HTR-8/SVneo (cell line): ENCODE measurements at places on chromosomes 2 and 18.
A peak's percentile ranks its signal among the peaks of the same experiment; 100 is the strongest.

DNA sequence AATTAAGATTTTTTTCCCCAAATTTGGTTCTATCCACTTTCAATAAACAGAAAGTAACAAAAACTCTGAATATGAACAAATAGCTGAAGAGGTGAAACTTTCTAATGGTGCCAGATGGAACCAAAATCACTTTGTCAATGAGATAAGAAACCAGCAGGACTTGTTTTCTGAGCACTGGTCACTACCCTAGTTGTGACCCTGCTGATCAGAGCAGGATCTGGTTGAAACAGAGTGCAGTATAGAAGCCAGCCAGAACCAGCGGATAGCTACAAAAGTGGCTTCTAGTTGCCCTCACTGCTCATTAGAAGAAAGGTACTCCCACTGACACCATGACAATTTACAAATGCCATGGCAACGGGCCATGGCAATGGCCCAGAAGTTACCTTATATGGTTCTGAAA lies 158.3 kb upstream of the PIEZO2 start:
- DNase-seq = no peak

DNA sequence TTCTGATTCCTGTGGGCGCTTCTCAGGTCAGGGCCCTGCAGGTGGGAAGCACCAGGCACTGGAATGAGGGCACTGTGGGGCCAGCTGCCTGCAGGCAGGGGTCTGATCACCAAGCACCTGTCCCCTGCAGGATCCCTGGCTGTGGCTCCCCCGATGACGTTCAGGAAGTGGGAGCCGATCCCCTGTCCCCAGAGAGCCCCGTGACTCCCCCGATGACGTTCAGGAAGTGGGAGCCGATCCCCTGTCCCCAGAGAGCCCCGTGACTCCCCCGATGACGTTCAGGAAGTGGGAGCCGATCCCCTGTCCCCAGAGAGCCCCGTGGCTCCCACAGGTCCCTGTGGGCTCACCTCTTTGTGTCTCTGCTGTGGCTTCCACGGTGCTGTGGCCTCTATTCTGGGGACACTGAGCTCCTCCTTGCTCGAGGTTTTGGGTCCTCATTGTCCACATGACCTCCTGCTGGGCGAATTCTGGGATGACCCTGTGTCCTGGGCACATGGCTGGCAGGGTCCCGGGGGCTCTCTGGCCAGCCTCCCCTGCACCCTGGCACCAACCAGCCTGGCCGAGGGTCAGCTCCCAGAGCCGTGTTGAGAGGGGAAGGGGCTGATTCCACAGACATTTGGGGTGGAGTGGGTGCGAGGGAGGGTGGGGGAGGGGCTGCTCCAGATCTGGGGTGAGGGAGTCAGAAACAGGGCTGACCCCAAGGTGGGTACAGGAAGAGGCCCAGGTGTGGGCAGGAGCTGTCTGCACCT lies 4.8 kb downstream of the NEU4 start:
- DNase-seq = no peak

DNA sequence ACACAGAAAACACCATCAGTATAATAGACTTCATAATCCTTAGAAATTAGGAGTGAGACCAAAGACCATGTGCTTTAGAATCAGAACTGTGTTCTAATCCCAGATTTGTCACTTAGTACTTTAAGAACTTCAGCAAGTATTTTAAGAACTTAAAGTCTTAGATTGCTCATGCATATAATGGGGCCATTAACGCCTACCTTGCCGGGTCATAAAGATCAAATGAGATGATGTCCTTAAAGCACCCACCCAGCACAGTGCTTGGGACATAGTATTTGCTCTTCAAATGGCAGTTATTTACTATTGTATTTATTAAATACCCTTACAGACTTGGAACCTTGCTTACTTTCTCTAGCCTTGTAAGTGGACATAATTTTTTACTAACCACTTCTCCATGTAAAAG lies 156.1 kb downstream of the GREB1L start:
- DNase-seq = no peak

- DNase-seq = no peak
Measured at GRCh38 chr2:181253438-181253837, 203.7 kb upstream of the ITGA4 start.

- no peak for DNase-seq
Measured at GRCh38 chr2:197210430-197210829, 100.2 kb downstream of the ANKRD44 start.

- DNase-seq = no peak
Measured at GRCh38 chr2:196977507-196977906, 51.0 kb upstream of the PGAP1 start.

GRCh38 chr2:44933434-44933951 lies 8.0 kb upstream of the SIX3 start:
- no peak for DNase-seq

- no peak for DNase-seq
Measured at GRCh38 chr2:44131177-44131576, 37.5 kb upstream of the PPM1B start.

GRCh38 chr2:238173692-238174091 lies 14.9 kb downstream of the ERFE start:
- no peak for DNase-seq

DNA sequence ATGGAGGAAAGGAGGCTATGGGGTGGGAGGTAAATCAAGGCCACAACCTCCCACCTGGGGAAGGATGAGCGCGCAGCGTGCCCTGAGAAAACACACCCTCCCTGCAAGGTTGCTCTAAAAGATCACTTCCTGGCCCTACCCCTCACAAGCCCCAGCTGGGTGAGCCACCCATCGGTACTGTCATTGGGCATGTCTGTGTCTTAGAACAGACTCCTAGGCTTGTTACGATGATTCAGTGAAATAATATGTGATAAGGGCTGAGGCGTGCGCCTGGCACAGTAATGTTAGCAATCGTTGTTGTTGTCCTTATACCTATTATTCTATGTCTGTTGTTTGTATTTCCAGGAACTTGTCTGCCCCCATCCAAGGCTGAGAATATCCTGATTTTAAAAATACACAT lies 175.1 kb downstream of the ZFP36L2 start:
- peak; percentile 91 for DNase-seq

DNA sequence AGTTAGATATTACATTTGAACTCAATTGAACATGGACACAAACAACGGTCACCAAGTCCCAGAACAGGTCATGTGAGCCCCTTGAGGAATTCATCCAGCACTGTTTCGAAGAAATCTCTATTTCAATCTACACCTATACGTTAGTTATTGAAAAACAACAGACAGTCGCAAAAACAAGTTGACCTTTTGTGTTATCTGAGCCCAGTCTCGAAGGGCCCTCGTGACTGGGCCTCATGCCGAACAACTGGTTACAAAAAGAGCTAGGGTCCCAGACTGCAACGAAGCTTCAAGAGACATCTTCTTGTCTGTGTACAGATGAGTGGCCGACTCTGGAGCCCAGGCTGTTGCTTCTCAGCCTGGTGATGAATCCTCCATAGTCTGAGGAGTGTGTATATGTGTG lies 5.3 kb upstream of the DSG2 start:
- no peak for DNase-seq

- DNase-seq = no peak
Measured at GRCh38 chr2:237059155-237059875, 26.4 kb upstream of the COPS8 start.

GRCh38 chr2:102061962-102062795 lies 70.4 kb downstream of the IL1R2 start:
- DNase-seq = no peak
